ENCODE measurements at places on chromosomes 6 and 20. TPM values are rescaled to one million over a fixed set of nuclear protein-coding genes. Genes with fewer than 3 reads are reported as not detected.

The BTNL2 gene
- not detected for total RNA-seq

The TSHZ2 gene
- total RNA-seq, result not detected

The GRM1 gene
- total RNA-seq, result under 0.01 TPM

The BPI gene
- not detected for total RNA-seq

The KIF25 gene
- total RNA-seq, result not detected

The MATN4 gene
- not detected for total RNA-seq

The ZNF391 gene
- total RNA-seq, result 0.53 TPM

The ABCF1 gene
- total RNA-seq, result 44.9 TPM

The CCM2L gene
- 5.5 TPM for total RNA-seq

The COL20A1 gene
- total RNA-seq, result under 0.01 TPM

The MUC21 gene
- not detected for total RNA-seq

The JPH2 gene
- total RNA-seq, result not detected

The KCNK15 gene
- 0.07 TPM for total RNA-seq

The OR12D3 gene
- not detected for total RNA-seq

The NKX2-2 gene
- total RNA-seq, result not detected

The PRDM13 gene
- not detected for total RNA-seq

The MAP7 gene
- total RNA-seq, result 0.93 TPM

The WDR46 gene
- 74.2 TPM for total RNA-seq

The BPIFB3 gene
- not detected for total RNA-seq

The SLC12A5 gene
- total RNA-seq, result under 0.01 TPM

The SIRPD gene
- total RNA-seq, result not detected

The OPN5 gene
- not detected for total RNA-seq

The HBS1L gene
- 157 TPM for total RNA-seq

The SLC22A1 gene
- total RNA-seq, result not detected

The PLA2G7 gene
- not detected for total RNA-seq

The PAQR8 gene
- total RNA-seq, result 18.9 TPM

The C6orf52 gene
- not detected for total RNA-seq

The GTSF1L gene
- not detected for total RNA-seq

The EBF4 gene
- 1.0 TPM for total RNA-seq

The SCUBE3 gene
- total RNA-seq, result 0.72 TPM

The GNAS-AS1 gene
- 0.57 TPM for total RNA-seq

The MYCT1 gene
- 184 TPM for total RNA-seq

The CYP39A1 gene
- total RNA-seq, result 0.22 TPM

The MRPL14 gene
- 45.2 TPM for total RNA-seq

The RAET1L gene
- total RNA-seq, result not detected

The SSTR4 gene
- not detected for total RNA-seq

The VARS2 gene
- total RNA-seq, result 16.0 TPM

The GSS gene
- total RNA-seq, result 47.2 TPM

The MCCD1 gene
- total RNA-seq, result not detected

The ADGRF5 gene
- 2.0 TPM for total RNA-seq

The CAP2 gene
- 4.5 TPM for total RNA-seq

The NTSR1 gene
- 0.43 TPM for total RNA-seq

The POLR1C gene
- 40.2 TPM for total RNA-seq

The RSPH3 gene
- 2.5 TPM for total RNA-seq

The KCNK5 gene
- not detected for total RNA-seq

The NRN1 gene
- 8.6 TPM for total RNA-seq

The CD40 gene
- 19.2 TPM for total RNA-seq

The LY6G6D gene
- total RNA-seq, result not detected

The KIZ gene
- 7.6 TPM for total RNA-seq

The C2 gene
- not detected for total RNA-seq

The PDE7B gene
- total RNA-seq, result 64.5 TPM

The MOCS1 gene
- 10.5 TPM for total RNA-seq

The NKX2-4 gene
- not detected for total RNA-seq

The LTB gene
- 0.80 TPM for total RNA-seq

All from thoracic aorta endothelial cell (primary cell).